ENCODE measurements at places on chromosomes 4 and X. TPM values are rescaled to one million over a fixed set of nuclear protein-coding genes. Genes with fewer than 3 reads are reported as not detected.

DNA sequence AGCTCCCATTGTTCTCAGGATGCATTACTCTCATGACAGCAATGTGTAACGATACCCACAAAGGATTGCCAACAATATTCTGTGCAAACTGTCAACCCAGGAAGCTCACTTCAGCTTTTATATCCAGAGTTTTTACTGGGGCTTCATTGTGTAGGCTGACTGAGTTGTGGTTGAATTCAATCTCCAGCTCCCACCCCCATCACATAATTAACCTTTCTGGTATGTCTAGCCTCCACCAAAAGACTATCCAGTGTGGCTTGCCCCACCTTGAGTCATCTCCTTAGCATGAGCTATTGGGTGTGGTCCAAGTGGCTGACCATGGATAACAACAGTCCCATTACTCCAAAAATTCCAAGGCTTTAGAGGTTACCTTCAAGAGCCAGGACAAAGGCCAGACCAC is 17.7 kb upstream of the TAB3 start:
- no peaks in the 10 kb centered on the region for H3K36me3 ChIP-seq
- peak overlapping the region; percentile 23 for H3K4me3 ChIP-seq
- no peaks in the 10 kb centered on the region for H3K27me3 ChIP-seq
- H3K4me1 ChIP-seq: peaks cover 11% of the 10 kb centered on the region
- peak; percentile 43 for DNase-seq

DNA sequence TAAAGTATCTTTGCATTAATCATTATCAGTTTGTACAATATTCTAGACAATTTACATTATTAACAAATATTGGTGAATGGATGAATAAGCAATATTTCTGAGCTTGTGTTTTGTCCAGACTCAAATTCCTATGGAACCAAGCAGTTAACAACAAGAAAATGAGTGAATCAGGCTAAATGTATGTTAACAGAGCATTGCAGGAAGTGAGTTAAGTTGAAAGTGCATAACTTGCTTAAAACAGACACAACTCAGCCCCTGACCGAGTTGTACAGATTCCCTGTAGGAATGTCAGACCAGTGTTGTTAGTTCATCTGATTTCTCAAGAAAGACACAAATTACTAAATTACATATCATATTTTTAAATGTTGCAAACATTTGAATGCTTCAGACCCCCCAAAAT is 23.7 kb upstream of the CSN1S1 start:
- peaks cover 53% of the 10 kb centered on the region for H3K27me3 ChIP-seq
- H3K36me3 ChIP-seq: no peaks in the 10 kb centered on the region
- no peak overlapping the region for H3K4me3 ChIP-seq

Gene HTN3
- total RNA-seq: not detected

DNA sequence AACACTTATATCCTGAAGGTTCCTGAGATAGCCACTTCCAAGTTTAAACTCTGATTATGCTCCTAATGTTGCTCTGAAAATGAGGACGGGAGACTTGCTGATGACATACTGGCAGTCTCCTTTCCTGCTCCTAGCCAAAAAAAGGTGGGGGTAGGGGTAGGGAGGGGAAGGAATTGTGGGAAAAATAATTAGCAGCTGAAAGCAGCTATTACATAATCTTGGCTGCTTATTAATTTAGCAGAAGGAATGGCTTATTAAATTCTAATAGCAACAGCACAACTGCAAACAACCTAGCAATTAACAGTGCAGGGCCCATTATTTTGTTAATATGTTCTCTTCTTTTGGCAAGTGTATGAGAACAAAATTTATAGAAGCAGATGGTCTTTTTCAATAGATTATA is 2.0 kb upstream of the AP1S2 start:
- peaks cover 21% of the 10 kb centered on the region for H3K27me3 ChIP-seq
- H3K36me3 ChIP-seq: no peaks in the 10 kb centered on the region
- peaks cover 6% of the 10 kb centered on the region for H3K4me1 ChIP-seq

DNA sequence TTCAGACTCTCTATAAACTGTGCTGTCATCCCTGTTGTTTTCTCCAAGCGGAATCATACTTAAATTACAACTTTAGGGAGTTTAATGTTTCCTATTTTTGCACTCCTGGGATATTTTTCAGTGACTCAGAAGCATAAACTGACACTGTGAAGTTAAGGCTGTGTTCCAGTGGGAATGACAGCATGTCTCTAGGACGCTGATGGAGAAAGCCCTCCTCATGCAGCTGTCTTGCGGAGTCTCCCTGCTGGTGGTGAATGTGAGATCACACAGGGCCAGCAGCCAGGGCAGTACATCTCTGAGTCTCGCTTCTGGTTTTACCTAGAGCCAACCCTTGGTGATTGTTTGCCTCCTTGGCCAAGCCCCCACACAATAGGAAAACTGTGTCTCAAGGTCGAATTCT is 53.3 kb downstream of the NFKB1 start:
- peaks cover 15% of the 10 kb centered on the region for H3K4me1 ChIP-seq
- H3K36me3 ChIP-seq: peaks cover 24% of the 10 kb centered on the region
- no peaks in the 10 kb centered on the region for H3K27me3 ChIP-seq
- no peak for DNase-seq
- H3K4me3 ChIP-seq: no peak overlapping the region
- H3K27ac ChIP-seq: no peak overlapping the region

DNA sequence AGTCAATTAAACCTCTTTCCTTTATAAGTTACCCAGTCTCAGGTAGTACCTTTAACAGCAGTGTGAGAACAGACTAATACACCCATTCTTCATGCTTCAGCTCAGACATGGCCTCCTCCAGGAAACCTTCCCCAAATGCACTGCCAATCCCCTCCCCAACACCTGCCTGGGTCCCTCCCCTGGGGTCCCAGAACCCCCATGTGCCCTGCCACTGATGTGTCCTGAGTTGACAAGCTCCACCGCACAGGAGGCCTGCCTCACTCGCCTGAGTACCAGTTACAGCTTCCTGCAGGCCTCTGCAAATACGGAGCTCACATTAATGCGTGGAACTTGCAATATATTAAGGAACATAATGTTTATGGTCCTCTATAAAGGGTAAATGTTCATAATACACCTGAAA is 34.9 kb upstream of the CRMP1 start:
- H3K4me3 ChIP-seq: no peak overlapping the region
- no peaks in the 10 kb centered on the region for H3K4me1 ChIP-seq
- H3K36me3 ChIP-seq: no peaks in the 10 kb centered on the region
- no peak for DNase-seq
- no peak overlapping the region for H3K27ac ChIP-seq

GRCh38 chrX:14029039-14029424 is 660 bp downstream of the GEMIN8 start:
- no peak for DNase-seq
- H3K27ac ChIP-seq: peak overlapping the region; percentile 86
- peaks cover 31% of the 10 kb centered on the region for H3K4me1 ChIP-seq
- H3K36me3 ChIP-seq: no peaks in the 10 kb centered on the region
- H3K4me3 ChIP-seq: peak overlapping the region; percentile 77

- peaks cover 18% of the 10 kb centered on the region for H3K36me3 ChIP-seq
- no peak overlapping the region for H3K4me3 ChIP-seq
- peaks cover 41% of the 10 kb centered on the region for H3K4me1 ChIP-seq
- no peaks in the 10 kb centered on the region for H3K27me3 ChIP-seq
- peak overlapping the region; percentile 61 for H3K27ac ChIP-seq
Measured at GRCh38 chr4:147755561-147756295, 23.8 kb downstream of the ARHGAP10 start.

DNA sequence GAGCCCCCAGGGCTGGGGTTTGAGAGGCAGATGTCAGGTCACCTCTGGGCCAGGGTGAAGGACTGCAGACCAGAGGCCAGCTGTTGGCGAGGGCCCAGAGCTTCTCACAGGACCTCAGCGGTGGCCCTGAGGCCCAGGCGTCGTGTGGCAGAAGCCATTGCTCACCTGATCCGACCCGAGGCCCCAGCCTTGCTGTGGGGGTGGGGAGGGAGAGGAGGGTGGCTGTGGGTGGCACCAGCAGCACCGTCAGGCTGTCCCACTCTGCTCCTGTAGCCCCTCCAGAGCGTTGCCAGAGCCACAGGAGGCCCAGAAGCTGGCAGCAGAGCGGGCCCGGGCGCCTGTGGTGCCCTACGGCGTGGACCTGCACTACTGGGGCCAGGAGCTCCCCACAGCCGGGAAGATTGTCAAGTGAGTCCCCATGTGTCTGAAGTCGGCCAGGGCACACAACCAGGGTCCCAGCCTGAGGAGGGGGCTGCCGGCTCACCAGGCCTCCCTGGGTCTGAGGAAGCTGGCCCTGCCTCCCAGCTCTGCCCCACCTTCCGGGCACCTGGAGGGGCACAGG is 28.8 kb downstream of the UVSSA start:
- no peaks in the 10 kb centered on the region for H3K27me3 ChIP-seq
- peaks cover 28% of the 10 kb centered on the region for H3K36me3 ChIP-seq
- no peak for DNase-seq

GRCh38 chr4:117898496-117898895 is 135.8 kb upstream of the NDST3 start:
- peak; percentile 76 for DNase-seq
- H3K27ac ChIP-seq: no peak overlapping the region
- H3K36me3 ChIP-seq: no peaks in the 10 kb centered on the region
- H3K4me1 ChIP-seq: no peaks in the 10 kb centered on the region
- H3K27me3 ChIP-seq: no peaks in the 10 kb centered on the region

- peaks cover 6% of the 10 kb centered on the region for H3K36me3 ChIP-seq
- DNase-seq: peak; percentile 81
- peaks cover 8% of the 10 kb centered on the region for H3K4me1 ChIP-seq
- no peaks in the 10 kb centered on the region for H3K27me3 ChIP-seq
- peak overlapping the region; percentile 5 for H3K4me3 ChIP-seq
Measured at GRCh38 chr4:39729557-39729956, 31.6 kb downstream of the UBE2K start.

GRCh38 chrX:54495814-54496516 is at the start of gene FGD1:
TSS of gene FGD1 (minus strand) at chrX:54496234. CDS start at chrX:54495432, 802 bp downstream.
- no peaks in the 10 kb centered on the region for H3K36me3 ChIP-seq
- peak within 1 kb of the TSS; percentile 40 for H3K27ac ChIP-seq
- peaks cover 59% of the 10 kb centered on the region for H3K27me3 ChIP-seq
- peak; percentile 58 for DNase-seq
- no peaks in the 10 kb centered on the region for H3K4me1 ChIP-seq

DNA sequence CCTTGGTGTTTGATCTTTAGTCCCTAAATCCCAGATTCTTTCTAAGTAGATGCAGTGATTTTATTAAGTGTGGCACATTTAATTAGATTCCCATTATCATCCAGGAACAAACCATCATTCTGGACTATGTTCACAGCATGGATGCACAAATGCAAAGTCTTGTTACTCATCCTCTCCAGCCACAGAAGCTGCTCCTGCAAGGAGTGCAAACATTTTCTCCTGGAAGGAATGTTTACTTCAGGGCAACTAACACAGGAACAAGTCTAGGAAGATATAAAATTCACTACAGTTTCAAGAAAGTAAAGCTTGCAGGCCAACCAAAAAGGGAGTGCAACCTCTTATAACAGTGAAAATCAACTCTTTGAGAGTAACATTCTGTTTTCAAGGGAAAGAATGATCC is 106.0 kb downstream of the IQCM start:
- no peak overlapping the region for H3K4me3 ChIP-seq
- H3K27ac ChIP-seq: no peak overlapping the region
- no peaks in the 10 kb centered on the region for H3K36me3 ChIP-seq
- no peaks in the 10 kb centered on the region for H3K27me3 ChIP-seq
- H3K4me1 ChIP-seq: peaks cover 13% of the 10 kb centered on the region

- no peak for DNase-seq
- no peak overlapping the region for H3K27ac ChIP-seq
- no peak overlapping the region for H3K4me3 ChIP-seq
Measured at GRCh38 chrX:117998171-117998570, 118.4 kb downstream of the KLHL13 start.

- no peak for DNase-seq
- H3K27me3 ChIP-seq: no peaks in the 10 kb centered on the region
- H3K4me1 ChIP-seq: peaks cover 5% of the 10 kb centered on the region
- no peak overlapping the region for H3K4me3 ChIP-seq
- H3K36me3 ChIP-seq: no peaks in the 10 kb centered on the region
- no peak overlapping the region for H3K27ac ChIP-seq
Measured at GRCh38 chr4:82692101-82692780, 106.4 kb downstream of the SCD5 start.

DNA sequence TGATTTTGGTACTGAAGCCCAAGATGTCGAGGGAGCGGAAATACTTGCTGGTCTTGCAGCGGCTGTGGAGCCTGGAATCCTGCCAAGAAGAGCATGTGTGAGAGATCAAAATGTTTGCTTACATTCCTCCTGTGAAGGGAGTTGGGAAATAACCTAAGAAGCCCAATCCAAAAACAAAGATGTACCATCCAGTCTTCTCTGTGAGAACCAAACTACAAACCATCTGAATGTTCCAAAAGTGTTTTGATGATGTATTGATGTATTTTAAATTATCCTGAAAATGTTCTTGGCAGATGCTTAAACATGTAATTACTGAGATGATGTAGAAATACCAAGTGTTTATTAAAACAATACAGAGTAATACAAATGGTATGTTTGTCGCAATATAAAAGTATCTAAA is 10.1 kb upstream of the ADH1A start:
- H3K27ac ChIP-seq: peak overlapping the region; percentile 84
- DNase-seq: peak; percentile 94
- H3K4me3 ChIP-seq: no peak overlapping the region
- H3K36me3 ChIP-seq: peaks cover 12% of the 10 kb centered on the region
- no peaks in the 10 kb centered on the region for H3K27me3 ChIP-seq

Gene MGAT4D
- total RNA-seq: not detected

DNA sequence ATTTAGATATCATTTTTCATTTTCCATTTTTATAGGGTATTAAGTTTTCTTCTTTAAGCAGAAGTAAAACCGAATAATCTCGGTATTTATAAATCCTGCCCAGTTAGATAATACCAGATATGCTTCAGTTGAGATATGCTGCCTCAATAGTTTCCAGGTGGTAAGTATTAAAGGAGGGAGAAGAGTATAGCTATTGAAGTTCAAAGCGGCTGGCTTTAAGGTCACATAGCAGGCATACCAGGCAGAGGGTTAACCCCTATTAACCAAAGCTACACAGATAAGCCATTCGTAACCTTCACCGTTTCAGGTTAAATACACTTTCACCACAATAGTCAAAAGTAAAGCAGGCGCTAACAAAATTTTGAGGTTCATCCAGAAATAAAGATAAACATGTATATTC is 54.2 kb downstream of the EDNRA start:
- no peak overlapping the region for H3K27ac ChIP-seq
- no peaks in the 10 kb centered on the region for H3K27me3 ChIP-seq
- no peak for DNase-seq
- no peaks in the 10 kb centered on the region for H3K36me3 ChIP-seq
- peaks cover 5% of the 10 kb centered on the region for H3K4me1 ChIP-seq

DNA sequence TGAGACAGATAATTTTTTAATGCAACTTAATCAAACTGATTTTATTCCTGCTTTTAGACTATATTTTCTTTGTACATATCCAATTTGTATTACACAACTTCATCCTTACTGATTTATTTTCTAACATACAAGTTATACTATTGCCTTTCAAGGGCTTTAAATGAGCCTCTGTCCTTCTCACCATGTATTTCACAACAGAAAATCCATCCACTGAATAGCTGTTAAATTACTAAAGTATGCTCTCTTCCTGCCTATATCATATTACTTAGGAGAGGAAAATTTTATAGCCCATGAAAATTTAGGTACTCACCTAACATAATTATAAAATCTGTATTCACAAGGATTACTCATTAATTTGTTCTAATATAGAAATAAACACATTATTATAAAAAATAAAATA is 528.6 kb downstream of the ANKRD50 start:
- no peaks in the 10 kb centered on the region for H3K36me3 ChIP-seq
- no peak for DNase-seq
- peaks cover under 1% of the 10 kb centered on the region for H3K4me1 ChIP-seq
- H3K4me3 ChIP-seq: no peak overlapping the region
- no peak overlapping the region for H3K27ac ChIP-seq
